Panc1 (cell line): ENCODE measurements at places on chromosomes 13 and 19. TPM values are rescaled to one million over a fixed set of nuclear protein-coding genes. Genes with fewer than 3 reads are reported as not detected.
A peak's percentile ranks its signal among the peaks of the same experiment; 100 is the strongest.

DNA sequence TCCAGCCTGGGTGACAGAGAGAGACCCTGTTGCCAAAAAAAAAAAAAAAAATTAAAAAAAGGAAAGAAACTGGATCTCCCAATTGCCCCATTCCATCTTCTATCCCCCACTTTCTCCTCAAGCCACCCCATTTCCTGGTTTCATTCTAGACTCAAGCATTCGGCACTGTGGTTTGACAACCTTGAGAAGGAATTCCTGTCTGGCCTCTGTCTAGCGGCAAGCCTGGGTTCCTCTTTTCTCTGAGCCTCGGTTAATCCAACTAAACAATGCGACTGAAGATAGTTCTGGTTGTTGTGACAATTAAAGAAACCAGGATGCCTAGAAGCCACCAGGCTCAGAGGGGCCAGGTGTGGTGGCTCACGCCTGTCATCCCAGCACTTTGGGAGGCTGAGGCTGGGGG is 3.3 kb upstream of the C3 start:
- DNase-seq: no peak

DNA sequence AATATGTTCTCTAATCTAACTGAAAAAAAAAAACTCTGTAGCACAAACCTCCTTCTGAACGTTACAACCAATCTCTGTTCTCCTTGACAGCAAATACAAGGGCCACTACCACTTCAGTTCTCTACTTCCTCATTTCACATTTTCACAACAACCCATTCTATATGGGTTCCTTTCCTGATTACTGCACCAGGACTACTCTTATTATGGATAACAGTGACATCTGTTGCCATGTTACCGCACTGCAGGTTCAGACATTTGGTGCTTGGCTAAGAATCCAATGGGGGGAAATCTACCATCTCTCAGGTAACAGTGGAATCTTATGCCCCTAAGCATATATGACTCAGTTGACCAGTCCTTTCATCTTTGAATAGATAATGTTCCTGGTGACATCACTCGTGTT is 11.6 kb upstream of the FPR3 start:
- no peak for DNase-seq

Gene CERS1
- 4.5 TPM for total RNA-seq

Gene ZNF682
- total RNA-seq: 4.5 TPM

Gene NDUFA11
- total RNA-seq: 242 TPM

GRCh38 chr19:54517483-54517882 is 14.9 kb downstream of the LAIR2 start:
- peak; percentile 75 for DNase-seq

Gene CDC42EP5
- 7.1 TPM for total RNA-seq

DNA sequence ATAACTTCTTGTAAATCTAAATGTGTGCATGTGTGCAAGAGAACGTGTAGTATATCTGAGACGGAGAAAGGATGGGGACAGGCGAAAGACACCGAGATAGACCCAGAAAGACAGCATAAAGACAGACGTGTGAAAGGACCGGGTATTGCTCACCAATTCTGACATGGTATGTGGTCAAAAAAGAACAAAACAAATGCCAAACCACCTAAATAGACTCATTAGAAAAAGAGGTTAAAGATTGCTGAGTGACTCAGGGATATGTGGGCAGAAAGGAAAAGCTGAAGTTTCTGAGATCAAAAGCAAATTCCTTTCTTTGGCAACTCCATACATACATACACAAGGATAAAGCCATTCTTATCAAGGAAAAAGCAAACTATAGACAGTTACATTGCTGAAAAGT is 179.7 kb upstream of the TSC22D1 start:
- no peak for DNase-seq

DNA sequence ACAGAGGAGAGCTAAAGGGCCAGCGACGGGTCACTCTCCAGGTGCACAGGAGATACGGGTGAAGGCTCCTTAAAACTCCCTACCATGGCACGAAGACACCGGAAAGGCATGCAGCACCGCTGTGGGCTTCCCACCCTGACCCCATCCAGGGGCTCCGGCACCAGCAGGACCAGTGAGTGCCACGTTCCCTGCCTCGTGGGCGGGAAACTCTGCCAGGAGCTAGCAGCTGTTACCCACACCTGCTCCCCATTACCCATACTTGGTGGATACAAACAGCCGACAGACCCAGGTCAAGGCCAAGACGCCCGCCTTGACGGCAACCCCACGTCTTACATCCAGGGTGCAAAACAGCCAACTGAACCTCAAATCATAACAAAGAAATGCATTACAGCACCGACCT is 56.7 kb downstream of the GNG7 start:
- DNase-seq: no peak

DNA sequence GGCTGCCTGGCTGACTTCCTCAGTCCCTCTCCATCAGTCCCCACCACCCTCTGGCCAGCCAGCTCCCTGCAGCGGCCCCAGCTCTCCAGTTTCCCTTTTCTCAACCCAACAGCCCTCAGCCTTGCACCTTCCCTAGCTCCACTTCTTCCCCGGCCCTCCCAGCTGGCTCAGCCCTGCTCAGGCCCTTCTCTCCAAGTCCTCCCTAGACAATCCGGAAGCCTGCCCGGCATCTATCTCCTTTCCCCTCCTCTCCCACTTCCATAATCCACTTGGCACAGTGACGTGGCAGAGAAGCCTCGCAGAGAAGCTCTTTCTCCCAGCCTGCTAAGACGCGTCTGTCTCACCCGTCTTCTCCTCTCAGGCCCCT is 1.1 kb downstream of the UBXN6 start:
- DNase-seq: no peak

DNA sequence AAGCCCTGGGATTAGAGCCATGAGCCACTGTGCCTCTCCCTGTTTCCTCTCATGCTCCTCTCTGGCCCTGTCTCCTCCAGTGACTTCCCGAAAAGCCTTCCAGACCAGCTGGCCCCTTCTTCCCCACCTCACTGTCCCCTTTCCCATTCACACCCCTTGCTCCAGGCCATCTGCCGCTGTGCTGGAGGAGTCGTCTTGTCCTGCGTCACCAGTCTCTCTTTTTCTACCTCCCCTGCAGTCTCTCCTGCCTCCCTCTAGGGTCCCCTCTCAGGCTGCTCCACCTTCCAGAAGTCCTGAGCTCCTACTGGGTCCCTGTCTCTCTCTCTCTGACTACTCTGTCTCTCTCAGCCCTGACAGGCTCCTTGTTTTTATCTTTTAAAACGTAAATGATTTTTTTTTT is 5.3 kb upstream of the FFAR1 start:
- DNase-seq: no peak

Gene S1PR4
- total RNA-seq: 0.26 TPM

- DNase-seq: no peak
Observed at GRCh38 chr13:48410199-48410598, 2.7 kb downstream of the LPAR6 start.

DNA sequence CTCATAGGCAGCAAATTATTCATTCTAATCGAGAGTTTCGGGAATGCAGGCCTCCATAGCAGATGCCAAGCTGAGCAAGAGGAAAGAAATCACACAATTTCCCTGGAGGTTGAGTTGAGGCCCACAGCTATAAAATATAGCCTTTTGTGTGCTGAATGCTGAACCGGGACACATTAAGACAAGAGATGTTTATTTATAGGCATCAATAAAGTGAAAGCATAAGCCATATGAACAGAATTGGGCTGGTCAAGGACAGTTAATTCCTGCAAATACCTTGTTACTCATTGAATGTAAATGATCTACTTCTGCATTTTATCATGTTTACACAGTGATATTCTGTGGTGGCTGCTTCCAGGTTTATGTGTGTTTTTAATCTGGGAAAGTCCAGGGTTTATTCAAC is 461.7 kb downstream of the KLF12 start:
- DNase-seq: no peak
